Mesendoderm (in vitro differentiated cells): ENCODE measurements at places on chromosomes 2 and 18.
A peak's percentile ranks its signal among the peaks of the same experiment; 100 is the strongest.

GRCh38 chr2:124610141-124610540 is 585.1 kb downstream of the CNTNAP5 start:
- H3K4me1 ChIP-seq, result peaks cover 11% of the 10 kb centered on the region
- H3K27me3 ChIP-seq, result no peaks in the 10 kb centered on the region
- no peak overlapping the region for H3K4me3 ChIP-seq
- peak; percentile 89 for DNase-seq
- H3K27ac ChIP-seq, result no peak overlapping the region

- H3K27ac ChIP-seq, result no peak overlapping the region
- no peaks in the 10 kb centered on the region for H3K36me3 ChIP-seq
- no peak overlapping the region for H3K4me3 ChIP-seq
- H3K27me3 ChIP-seq, result no peaks in the 10 kb centered on the region
- H3K4me1 ChIP-seq, result peaks cover 11% of the 10 kb centered on the region
Measured at GRCh38 chr18:69936191-69936558, 11.5 kb downstream of the CD226 start.

GRCh38 chr18:24875286-24875685 is 414.8 kb downstream of the HRH4 start:
- H3K36me3 ChIP-seq, result no peaks in the 10 kb centered on the region
- peak; percentile 6 for DNase-seq
- H3K27ac ChIP-seq, result no peak overlapping the region
- no peaks in the 10 kb centered on the region for H3K4me1 ChIP-seq
- no peak overlapping the region for H3K4me3 ChIP-seq
- H3K27me3 ChIP-seq, result no peaks in the 10 kb centered on the region

GRCh38 chr2:168060986-168061750 is 186.2 kb downstream of the STK39 start:
- peaks cover 3% of the 10 kb centered on the region for H3K4me1 ChIP-seq
- no peaks in the 10 kb centered on the region for H3K27me3 ChIP-seq
- no peak overlapping the region for H3K4me3 ChIP-seq
- H3K36me3 ChIP-seq, result no peaks in the 10 kb centered on the region
- no peak overlapping the region for H3K27ac ChIP-seq
- DNase-seq, result no peak

DNA sequence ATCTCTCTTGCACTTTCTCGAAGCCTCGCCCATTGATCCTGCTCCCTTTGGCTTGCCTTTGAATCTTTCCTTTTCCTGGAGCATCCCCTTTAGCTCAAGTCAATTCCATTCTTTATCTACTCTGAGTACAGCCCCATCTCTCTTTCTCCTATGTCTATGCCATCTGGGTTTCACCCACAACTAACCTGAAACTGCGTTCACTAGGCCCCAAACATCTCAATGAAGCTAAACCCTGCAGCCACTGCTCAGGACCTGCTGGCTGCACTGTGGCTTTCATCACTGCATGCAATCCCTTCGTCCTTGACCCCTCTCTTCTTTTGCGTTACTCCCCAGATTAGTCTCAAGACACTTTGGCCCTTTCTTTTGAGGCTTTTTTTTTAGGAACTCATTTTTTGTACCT is 81.6 kb upstream of the CYRIA start:
- no peak for DNase-seq
- no peak overlapping the region for H3K27ac ChIP-seq
- no peak overlapping the region for H3K4me3 ChIP-seq

DNA sequence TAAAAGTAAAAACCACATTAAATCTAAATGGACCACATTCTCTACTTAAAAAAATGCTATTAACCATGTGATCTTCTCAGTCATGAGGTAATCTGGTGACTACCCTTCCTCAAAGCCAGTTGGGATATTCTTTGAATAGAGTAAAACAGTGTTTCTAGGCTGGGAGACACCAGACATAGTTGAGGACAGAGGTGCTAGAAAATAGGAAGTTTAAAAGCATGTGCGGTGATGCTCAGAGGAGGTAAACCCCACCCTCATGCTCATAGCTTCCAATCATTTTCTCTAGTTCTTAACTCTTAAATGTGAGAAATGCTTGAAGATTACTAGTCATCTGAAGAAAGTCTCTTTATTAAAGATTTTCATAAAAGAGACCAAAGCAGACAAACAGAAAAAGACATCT is 30.7 kb upstream of the ELAC1 start:
- H3K27me3 ChIP-seq, result no peaks in the 10 kb centered on the region
- no peak overlapping the region for H3K27ac ChIP-seq
- H3K4me1 ChIP-seq, result no peaks in the 10 kb centered on the region
- H3K4me3 ChIP-seq, result no peak overlapping the region

GRCh38 chr2:75153221-75153620 is 46.1 kb downstream of the TACR1 start:
- no peak overlapping the region for H3K4me3 ChIP-seq
- peaks cover 3% of the 10 kb centered on the region for H3K4me1 ChIP-seq
- no peak for DNase-seq
- H3K27ac ChIP-seq, result no peak overlapping the region

GRCh38 chr18:55466789-55467188 is 121.2 kb downstream of the TCF4 start:
- peaks cover 9% of the 10 kb centered on the region for H3K4me1 ChIP-seq
- H3K4me3 ChIP-seq, result no peak overlapping the region
- DNase-seq, result no peak

DNA sequence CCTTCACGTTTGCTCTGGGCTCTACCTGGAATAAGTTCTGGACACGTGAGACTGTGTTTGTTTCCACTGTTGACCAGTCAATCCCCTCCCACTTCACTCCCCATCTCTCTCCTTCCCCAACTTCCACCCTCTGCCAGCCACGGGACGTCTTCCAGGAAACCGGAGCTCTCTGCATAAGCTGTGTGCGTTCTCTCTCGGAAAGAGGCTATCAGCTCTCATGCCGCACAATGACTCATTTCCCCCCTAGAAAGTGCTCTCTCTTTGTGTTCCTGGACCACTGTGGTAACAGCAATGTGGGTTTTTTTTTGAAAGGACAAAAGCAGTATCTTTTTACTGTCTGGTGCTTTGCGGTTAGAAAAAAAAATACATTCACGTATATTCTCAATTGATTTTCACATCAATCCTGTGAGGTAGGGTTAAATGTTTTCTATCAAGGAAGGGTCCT is 10.2 kb downstream of the PROKR1 start:
- DNase-seq, result peak; percentile 28
- H3K4me3 ChIP-seq, result no peak overlapping the region
- H3K27ac ChIP-seq, result no peak overlapping the region

GRCh38 chr2:58971511-58972360 is 730.6 kb upstream of the FANCL start:
- H3K36me3 ChIP-seq, result no peaks in the 10 kb centered on the region
- peaks cover 3% of the 10 kb centered on the region for H3K4me1 ChIP-seq
- H3K27me3 ChIP-seq, result no peaks in the 10 kb centered on the region
- DNase-seq, result no peak
- H3K4me3 ChIP-seq, result no peak overlapping the region

DNA sequence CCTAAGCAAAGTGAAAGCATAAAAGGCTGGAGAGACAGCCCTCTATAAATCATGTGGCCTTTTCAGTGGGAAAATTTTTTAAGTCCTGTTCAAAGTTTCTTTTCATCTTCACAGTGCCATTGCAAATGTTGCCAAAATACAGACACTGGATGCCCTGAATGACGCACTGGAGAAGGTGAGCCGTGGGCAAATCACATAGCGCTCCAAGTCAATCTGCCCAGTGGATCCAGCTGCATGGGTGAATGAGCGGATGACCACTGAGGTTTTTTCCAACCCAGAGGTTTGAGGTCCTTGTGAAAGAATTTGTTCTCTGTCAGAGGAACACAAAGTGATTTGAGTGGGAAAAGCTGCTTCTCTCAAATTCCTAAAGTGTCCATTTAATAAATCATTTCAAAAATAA is 11.8 kb downstream of the DAPL1 start:
- H3K4me3 ChIP-seq, result no peak overlapping the region
- H3K4me1 ChIP-seq, result no peaks in the 10 kb centered on the region
- H3K36me3 ChIP-seq, result no peaks in the 10 kb centered on the region

DNA sequence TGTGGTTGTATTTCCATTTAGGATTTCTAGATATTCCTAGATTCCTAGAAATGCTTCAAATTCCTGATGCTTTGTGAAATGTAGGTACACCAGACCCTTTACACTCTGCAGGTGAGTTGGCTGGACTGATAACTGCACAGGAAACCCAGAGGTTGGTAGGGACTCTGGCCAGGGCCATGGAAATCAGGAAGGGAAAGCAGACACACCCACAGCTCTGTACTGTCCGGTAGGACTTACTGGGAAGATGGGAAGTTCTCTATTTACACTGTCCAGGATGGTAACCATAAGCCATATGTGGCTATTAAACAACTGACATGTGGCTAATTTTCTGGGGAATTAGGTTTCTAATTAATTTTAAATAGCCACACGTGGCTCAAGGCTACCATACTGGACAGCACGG is 31.4 kb downstream of the NEMP2 start:
- no peaks in the 10 kb centered on the region for H3K4me1 ChIP-seq
- no peaks in the 10 kb centered on the region for H3K27me3 ChIP-seq
- DNase-seq, result no peak

GRCh38 chr2:204545861-204546735 is 823 bp downstream of the PARD3B start:
- H3K36me3 ChIP-seq, result no peaks in the 10 kb centered on the region
- no peaks in the 10 kb centered on the region for H3K4me1 ChIP-seq
- DNase-seq, result peak; percentile 13
- H3K27me3 ChIP-seq, result peaks cover 4% of the 10 kb centered on the region

- DNase-seq, result no peak
- no peak overlapping the region for H3K27ac ChIP-seq
- H3K4me1 ChIP-seq, result no peaks in the 10 kb centered on the region
- no peaks in the 10 kb centered on the region for H3K27me3 ChIP-seq
- H3K36me3 ChIP-seq, result no peaks in the 10 kb centered on the region
Measured at GRCh38 chr2:133953524-133953923, 300.3 kb upstream of the MGAT5 start.

GRCh38 chr18:62844850-62845643 is 129.7 kb downstream of the PHLPP1 start:
- no peaks in the 10 kb centered on the region for H3K36me3 ChIP-seq
- DNase-seq, result peak; percentile 40
- peaks cover 6% of the 10 kb centered on the region for H3K4me1 ChIP-seq
- no peak overlapping the region for H3K4me3 ChIP-seq
- H3K27ac ChIP-seq, result no peak overlapping the region
- no peaks in the 10 kb centered on the region for H3K27me3 ChIP-seq

DNA sequence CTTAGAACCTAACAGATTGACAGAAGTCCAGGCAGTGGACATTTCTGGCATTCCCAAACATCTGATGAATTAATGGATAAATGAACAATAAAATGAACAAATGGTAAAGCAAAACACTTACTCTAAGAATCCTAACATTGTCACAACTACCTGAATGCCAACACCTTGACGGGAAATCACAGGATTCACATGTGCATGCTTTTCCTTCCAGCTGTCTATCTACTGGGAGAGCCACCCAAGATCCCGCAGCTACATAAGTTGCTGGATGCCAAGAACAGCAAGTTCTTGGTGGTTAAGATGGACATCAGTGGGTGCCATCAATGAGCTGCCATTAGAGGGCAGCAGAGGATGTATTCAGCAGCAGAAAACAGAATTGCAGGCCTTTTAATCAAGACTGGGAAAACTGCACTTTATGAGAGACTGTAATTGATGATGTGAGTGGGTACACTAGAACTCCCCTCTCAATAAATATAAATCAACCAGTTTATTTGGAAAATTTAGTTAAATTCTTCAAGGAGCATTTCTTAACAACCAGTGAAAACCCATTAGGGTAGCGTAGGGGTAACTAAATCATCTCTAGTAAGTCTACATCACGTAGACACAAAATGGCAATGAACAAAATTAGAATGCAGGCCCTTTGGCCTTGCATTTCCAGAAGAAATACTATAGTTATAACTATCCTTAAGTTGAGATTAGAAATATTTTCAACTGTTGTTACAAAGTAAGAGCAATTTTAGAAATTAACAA is 45.6 kb downstream of the SESTD1 start:
- no peaks in the 10 kb centered on the region for H3K4me1 ChIP-seq
- no peaks in the 10 kb centered on the region for H3K27me3 ChIP-seq
- DNase-seq, result peak; percentile 84
- H3K36me3 ChIP-seq, result no peaks in the 10 kb centered on the region

DNA sequence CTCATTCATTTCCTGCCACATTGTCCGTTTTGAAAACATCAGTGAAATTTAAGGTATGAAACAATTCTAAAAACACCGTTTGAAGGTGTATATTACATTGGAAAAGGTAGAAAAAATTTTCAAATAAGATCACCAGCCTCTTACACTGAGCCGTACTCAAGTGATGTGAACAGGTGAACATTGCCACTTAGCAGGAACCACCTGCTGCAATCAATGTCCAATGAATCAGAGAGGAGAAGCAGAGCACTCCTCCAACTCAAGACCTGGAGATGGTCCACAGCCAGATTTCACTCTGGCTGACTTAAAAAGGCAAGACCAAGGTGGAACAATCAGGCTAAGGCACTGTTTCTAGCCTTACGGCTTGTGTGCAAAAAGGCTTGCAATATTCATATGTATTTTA is 110.3 kb upstream of the TTN start:
- no peaks in the 10 kb centered on the region for H3K4me1 ChIP-seq
- H3K4me3 ChIP-seq, result no peak overlapping the region
- no peaks in the 10 kb centered on the region for H3K27me3 ChIP-seq
- DNase-seq, result no peak
- H3K27ac ChIP-seq, result no peak overlapping the region

DNA sequence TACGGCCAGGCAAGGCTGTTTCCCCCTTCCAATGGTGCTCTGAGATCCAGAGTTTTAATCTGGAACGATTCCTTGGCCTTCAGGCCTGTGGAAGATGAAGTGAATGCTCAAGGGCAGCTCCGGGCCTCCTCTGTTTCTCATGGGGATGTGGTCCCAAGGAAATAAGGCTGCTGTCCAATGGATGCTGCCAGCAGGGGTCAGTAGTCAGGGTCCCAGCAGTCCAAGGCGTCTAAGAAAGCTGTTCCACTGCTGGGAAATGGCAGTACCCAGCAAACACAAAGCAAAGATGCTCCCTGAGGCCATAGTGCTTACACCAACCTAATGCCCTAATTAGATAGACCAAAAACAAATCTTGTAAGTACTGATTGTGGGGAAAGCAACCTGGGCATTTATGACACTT is 12.5 kb downstream of the NMS start:
- no peak overlapping the region for H3K4me3 ChIP-seq
- no peaks in the 10 kb centered on the region for H3K36me3 ChIP-seq
- H3K4me1 ChIP-seq, result no peaks in the 10 kb centered on the region
- H3K27me3 ChIP-seq, result no peaks in the 10 kb centered on the region

- DNase-seq, result peak; percentile 40
- H3K27ac ChIP-seq, result no peak overlapping the region
- no peaks in the 10 kb centered on the region for H3K4me1 ChIP-seq
Measured at GRCh38 chr18:76844144-76844543, 21.8 kb downstream of the ZNF236 start.

DNA sequence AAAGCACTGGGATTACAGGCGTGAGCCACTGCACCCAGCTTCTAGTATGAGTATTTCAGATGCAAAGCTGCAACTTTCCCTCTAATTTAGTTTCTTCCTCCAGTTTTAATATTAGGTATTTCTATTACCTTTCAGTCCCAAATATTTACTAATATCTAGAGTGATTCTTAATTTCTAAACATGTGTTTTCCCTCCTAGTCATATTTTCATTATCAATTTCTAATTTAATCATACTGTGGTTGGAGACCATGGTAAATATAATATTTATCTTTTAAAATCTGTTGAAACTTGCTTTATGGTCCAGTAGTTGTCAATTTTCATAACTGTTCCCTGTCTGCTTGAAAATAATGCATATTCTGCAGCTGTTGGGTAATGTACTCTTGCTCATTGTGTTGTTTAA is 245.9 kb upstream of the REV1 start:
- no peak overlapping the region for H3K4me3 ChIP-seq
- DNase-seq, result no peak
- H3K36me3 ChIP-seq, result no peaks in the 10 kb centered on the region
- no peak overlapping the region for H3K27ac ChIP-seq

GRCh38 chr2:150495001-150495400 is 7.5 kb upstream of the RND3 start:
- no peaks in the 10 kb centered on the region for H3K36me3 ChIP-seq
- H3K27ac ChIP-seq, result no peak overlapping the region
- no peaks in the 10 kb centered on the region for H3K4me1 ChIP-seq
- H3K4me3 ChIP-seq, result no peak overlapping the region
- DNase-seq, result no peak
- H3K27me3 ChIP-seq, result peaks cover 2% of the 10 kb centered on the region
